ENCODE measurements at places on chromosomes 7 and 10. TPM values are rescaled to one million over a fixed set of nuclear protein-coding genes. Genes with fewer than 3 reads are reported as not detected.

The PMS2 gene
- total RNA-seq: 13.1 TPM

- no peak for DNase-seq
These were observed 240.9 kb upstream of the IMMP2L start for GRCh38 chr7:111803015-111803758.

The WDR11 gene
- 40.4 TPM for total RNA-seq

- no peak for DNase-seq
These were observed 208.7 kb upstream of the GLI3 start for GRCh38 chr7:42445691-42446090.

- DNase-seq: no peak
These were observed 144.3 kb downstream of the KCNMA1 start for GRCh38 chr10:77493239-77493806.

DNA sequence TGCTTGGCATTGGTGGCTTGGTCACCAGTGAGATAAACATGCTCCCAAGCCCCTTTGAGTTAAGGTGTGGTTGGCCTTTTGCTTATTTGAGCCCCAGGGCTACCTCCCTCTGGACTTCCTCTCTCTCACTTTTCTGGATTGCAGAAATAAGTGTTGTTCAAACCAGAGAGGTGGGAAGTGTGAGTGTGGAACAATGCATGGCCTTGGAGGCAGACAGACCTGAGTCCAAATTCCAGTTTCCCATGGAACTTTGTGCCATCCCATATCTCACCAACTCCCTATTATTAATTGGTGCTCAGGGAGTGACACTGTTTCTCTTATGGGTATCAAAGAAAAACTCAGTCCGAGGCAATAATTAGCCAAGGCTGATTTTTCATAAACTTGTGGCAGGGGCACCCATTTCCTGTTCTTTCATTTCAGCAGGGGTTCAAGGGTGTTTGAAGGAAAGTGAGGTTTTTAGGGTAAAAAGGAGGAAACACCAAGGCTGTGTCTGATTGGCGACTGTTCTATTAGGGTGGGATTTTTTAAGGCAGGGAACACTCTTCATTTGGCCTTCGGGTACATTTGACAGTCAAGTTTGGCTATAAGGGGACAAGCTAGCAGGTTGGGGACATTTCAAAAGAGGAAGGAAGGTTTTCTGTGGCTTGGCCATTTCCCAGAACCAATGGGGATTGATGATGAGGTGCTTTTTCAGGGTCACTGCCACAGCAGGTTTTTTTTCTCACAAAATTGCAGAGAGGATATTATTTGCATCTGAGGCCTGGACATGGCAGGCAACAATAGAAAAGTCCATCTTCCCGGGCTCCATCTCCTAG, 148.8 kb upstream of the NPY start:
- no peak for DNase-seq

The LEP gene
- not detected for total RNA-seq

The TRPV5 gene
- 0.18 TPM for total RNA-seq

- DNase-seq: no peak
These were observed 148.6 kb downstream of the SH3PXD2A start for GRCh38 chr10:103706762-103707161.

The NRCAM gene
- total RNA-seq: 0.61 TPM

GRCh38 chr10:126101736-126102135, 205.4 kb downstream of the FANK1 start:
- no peak for DNase-seq

DNA sequence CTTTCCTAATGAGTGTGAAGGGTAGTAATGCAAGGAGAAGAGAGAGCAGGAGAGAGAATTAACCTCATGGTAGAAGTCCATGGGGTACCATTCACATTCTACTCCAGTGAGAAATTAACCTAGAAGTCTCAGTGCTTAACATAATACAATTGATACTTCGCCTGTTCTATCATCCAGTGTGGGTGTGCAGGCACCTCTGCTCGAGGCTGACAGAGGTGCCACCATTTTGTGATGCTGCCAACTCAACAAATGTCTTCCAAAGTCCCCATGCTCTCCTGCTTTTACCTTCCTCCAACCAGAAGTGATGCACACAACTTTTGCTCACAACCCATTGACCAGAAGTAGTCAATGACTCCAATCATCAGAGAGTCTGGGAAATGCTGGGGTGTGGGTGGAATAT, 118.3 kb upstream of the LAMB4 start:
- DNase-seq: no peak

DNA sequence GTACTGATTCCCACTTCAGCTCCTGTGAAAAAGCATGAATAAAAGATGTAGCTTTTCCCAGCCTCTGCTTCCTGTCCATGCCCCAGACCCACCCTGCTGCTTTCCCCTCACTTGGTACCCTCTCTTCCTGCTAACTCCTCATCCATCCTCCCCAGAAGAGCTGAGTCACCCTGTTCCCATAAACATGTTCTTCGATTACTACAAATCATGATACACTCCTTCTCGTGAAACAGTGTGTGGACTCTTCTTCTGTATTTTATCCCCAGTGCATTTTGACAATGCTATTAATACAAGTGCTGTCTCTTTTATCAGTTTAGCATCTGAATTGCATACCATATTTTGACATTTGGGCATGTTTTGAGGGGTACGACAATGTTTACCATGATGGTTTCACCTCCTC, 45.8 kb upstream of the SORBS1 start:
- no peak for DNase-seq

DNA sequence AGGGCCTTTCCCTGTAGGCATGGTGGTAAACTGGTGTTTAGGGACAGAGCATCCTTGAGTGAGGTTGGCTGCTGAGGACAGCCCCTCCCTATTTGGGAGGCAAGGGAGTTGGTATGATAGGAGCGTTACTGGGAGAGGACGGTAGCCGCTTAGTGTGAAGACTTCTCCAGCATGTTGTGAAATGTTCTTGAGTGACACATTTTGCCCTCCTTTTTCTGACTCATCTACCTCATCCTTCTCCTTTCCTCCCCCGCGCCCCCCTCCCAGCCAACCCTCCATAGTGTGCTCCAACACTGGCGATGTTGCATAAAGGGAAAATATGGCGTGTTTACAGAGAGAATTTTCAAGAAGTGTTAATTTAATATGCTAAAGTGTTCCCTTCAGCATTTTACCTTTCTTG, 645.0 kb upstream of the GALNT17 start:
- no peak for DNase-seq

The ADIRF gene
- total RNA-seq: 3.1 TPM

DNA sequence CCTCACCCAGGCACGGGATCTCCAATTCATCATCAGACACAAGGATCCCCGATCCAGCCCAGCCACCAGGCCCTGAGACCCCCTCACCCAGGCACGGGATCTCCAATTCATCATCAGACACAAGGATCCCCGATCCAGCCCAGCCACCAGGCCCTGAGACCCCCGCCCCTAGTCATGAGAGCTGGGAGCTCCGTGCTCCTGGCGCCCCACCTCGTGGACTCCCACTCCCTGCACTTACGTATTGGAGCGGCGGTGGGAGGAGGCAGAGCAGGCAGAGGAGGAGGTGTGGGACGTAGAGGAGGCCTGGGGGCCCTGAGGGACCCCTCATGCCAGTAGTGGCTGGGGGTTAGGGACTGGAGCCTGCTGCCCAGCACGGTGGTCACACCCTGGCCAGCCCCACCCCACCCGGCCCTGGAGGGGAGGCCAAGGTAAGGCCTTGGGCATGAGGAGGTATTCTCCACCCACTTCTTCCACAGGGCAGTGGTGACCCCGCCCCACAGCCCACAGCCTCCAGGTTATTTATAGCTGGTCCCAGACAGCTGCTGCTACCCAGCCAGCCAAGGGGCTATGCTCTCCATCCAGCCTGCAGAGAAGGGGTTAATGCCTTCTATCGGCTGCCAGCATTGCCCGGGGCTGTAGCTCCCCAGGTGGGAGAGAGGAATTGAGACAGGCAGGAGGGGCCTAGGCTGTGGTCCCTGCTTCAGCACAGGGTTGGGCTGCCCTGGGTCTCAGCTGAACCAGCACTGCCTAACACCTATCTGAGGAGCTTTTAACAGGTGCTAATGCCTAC, 17.6 kb upstream of the CRHR2 start:
- no peak for DNase-seq

DNA sequence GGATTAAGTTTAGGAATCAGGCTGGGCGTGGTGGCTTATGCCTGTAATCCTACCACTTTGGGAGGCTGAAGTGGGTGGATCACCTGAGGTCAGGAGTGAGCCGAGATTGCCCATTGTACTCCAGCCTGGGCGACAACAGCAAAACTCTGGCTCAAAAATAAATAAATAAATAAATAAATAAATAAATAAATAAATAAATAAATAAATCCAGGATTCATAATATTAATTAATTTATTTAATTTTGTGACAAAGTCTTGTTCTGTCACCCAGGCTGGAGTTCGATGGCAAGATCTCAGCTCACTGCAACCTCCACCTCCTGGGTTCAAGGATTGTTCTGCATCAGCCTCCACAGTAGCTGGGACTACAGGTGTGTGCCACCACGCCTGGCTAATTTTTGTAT, 4.2 kb downstream of the SUGCT start:
- no peak for DNase-seq

- no peak for DNase-seq
These were observed 85.2 kb downstream of the POLR1F start for GRCh38 chr7:19623676-19624075.

GRCh38 chr10:71379118-71379766, 17.5 kb upstream of the CDH23 start:
- DNase-seq: peak; percentile 15

DNA sequence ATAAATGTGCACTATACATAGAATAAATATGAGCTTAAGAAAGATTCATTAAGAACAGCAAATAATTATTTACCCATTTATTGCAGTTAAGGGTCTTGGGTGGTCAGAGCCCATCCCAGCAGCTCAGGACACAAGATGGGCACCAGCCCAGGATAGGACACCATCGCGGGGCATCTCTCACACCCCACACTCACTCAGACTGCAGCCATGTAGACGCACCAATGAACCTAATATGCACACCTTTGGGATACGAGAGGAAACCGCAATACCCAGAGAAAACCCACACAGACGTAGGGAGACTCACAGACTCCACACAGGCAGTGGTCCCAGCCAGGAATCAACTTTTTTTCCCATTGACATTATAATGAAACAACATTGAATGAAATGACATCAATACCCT, 36.0 kb downstream of the CARD11 start:
- no peak for DNase-seq

GRCh38 chr10:88190123-88190522, 326.7 kb downstream of the PTEN start:
- no peak for DNase-seq

- DNase-seq: no peak
These were observed 24.8 kb downstream of the LEP start for GRCh38 chr7:128265906-128266300.
